HL-60 (cell line): ENCODE measurements at places on chromosomes 1 and 21.

DNA sequence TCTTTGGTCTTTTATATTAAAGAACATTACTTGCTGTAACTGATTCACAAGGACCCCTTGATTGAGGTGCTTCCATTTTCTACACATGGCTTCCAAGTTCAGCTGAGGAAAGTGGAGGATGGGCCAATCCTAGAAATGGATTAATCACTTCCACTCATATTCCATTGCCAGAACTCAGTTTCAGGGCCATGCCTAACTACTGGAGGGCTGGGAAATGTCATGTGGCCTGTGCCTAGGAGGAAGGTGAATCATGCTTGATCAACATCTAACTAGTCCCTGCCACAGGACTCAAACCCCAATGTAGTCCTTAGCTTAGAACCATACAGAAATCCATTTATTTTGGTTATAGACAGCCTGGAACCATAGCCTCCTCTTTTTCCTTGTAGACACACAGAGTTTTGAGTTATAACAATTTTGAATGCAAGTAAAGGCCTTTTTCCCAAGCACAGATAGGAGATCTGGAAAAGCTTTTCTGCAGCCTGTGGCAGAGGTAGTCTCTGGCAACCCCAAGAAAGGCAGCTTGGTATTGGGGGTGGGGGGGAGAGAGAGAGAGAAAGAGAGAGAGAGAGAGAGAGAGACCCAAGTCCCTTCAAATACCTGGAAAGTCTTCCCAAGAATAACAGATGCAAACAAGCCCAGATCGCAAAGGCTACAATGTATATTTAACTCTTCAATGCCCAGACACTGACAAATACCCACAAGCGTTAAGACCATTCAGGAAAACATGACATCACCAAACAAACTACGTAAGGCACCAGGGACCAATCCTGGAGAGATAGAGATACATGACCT lies 12.5 kb downstream of the MAST2 start:
- no peak for DNase-seq

DNA sequence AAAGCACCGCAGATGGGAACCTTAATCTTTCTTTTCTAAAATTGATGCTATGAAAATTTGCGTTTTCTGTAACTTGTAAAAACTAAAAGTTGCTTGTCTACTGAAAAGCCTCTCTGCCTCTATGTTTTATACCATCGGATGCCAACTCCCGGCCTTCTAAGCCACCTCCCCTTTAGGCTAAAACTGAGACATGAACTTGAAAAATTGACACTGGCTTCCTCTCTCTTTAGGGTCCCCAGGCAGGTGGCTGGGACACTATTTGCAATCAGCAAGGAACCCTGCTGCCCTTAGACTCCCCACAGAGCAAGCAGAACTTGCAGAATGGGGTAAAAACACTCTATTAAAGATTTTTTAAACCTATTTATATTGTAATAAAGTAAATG lies 151.1 kb upstream of the CAMK1G start:
- no peak for DNase-seq

DNA sequence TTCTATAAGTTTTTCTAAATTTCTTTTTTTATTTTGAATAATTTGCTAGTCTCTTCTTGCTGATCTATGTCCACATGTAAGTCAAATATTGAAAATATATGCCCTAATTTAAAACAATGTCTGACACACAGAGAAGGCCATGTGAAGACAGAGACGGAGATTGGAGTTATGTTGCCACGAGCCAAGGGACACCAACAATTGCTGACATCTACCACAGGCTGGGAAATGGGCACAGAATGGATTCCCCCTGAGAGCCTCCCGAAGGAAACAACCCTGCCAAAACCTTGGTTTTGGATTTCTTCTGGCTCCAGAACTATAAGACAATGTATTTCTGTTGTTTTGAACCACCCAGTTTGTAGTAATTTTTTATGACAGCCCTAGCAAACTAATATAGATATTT lies 485.0 kb upstream of the ZRANB2 start:
- DNase-seq = no peak

DNA sequence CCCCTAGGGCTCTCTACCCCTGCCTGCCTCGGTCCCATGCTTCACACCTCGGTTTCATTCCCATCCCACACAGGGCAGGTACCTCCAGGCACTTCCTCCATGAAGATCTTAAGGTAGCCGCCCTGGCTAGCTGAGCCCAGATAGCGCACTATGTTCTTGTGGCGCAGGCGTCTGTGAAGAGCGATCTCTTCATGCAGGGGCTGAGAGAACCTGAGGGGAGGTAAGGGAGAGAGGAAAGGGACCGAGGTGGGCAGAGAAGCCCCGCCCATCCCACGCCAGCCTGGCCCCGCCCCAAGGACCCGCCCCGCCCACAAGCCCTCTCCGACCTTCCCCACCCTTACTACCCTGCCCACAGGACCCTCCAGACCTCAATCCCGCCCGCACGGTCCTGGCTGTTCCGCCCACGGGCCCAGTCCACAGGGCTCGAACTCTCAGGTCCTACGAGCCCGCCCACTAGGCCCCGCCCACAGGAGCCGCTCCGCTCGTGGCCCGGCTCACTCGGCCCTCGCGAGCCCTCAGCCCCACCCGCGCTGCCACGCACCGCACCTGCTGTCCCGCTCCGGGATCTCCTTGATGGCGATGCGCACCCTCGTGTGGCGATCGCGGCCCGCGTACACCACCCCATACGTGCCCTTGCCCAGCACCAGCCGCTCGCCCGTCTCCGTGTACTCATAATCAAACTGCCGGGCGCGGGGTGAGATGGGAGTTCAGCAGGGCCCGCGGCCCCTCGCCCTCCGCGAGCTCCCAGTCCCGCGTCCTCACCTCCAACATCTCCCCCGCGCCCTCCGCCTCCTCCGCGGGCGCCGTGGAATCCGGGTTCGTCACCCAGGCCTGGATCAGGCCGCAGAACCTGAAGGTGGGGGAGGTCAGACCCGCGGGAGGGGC lies 6.4 kb downstream of the MAP3K6 start:
- DNase-seq = no peak

GRCh38 chr1:226082959-226083301 lies 20.4 kb downstream of the H3-3A start:
- DNase-seq = peak; percentile 24

DNA sequence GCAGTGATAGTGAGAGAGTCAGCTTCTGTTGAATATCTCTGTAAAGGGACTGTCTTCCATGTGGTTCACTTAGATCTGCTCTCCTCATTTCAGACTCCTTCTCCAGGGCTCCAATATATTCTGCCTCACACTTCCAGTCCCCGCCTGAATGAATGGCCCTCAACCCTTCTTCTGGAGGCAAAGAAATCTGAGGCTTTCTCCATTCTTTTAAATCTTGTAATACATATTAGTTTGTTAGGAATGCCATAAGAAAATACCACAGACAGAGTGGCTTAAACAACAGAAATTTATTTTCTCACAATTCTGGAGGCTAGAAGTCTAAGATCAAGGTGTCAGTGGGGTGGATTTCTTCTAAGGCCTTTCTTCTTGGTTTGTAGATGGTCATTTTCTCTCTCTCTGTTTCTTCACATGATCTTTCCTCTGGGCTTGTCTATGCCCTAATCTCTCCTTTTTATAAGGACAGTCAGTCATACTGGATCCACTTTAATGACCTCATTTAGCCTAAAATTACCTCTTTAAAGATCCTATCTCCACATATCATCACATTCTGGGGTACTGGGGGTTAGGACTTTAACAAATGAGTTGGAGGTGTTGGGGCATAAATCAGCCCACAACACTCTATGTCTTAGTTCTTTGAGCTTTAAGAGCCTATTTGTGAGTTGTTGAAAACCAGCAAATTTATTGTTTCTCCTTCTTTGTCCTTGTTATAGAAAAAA lies 128.5 kb upstream of the KCNK2 start:
- no peak for DNase-seq

GRCh38 chr1:242132121-242132817 lies 133.4 kb upstream of the MAP1LC3C start:
- DNase-seq = no peak

DNA sequence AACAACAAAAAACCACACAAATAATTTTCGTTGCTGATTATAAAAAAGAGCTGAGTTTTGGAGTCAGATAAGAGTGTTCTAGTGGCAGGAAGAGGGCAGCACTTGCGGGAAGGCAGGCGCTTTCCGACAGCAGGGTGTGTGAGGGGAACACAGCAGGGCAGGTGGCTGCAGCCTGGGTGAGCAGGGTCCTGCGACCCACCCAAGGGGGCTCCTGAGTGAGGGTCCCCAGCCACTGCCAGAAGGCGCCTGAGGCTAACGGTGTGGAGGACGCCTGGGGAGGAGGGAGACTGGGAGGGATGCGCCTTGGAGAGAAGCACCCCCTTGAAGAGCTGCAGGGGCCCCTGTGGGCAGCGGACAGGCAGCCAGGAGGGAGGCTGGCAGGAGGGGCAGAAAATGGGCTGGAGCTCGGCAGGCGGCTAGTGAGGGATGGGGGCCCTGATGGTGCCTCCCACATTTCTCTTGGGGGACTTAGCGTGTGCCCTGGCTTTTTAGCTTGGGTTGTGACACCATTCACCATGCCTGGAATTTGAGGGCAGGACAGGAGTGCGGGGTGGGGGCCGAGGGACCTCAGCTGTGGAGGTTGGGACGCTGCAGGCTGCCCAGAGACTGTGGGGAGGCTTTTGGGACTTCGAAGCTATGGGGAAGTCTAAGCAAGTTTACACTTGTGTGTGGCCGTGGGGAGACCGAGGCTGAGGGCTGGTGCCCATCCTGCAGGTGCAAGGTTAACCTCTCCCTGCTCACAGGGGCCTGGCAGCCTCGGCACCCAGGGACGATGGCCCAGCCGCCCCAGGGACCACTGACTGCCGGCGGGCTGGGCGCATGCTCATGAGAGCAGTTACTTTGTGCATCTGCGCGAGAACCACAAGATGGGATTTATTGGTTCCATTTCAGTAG lies 111.4 kb downstream of the SIK1 start:
- no peak for DNase-seq

GRCh38 chr1:112444269-112444668 lies 48.3 kb downstream of the CTTNBP2NL start:
- no peak for DNase-seq

- DNase-seq = no peak
Measured at GRCh38 chr1:94778808-94779207, 41.3 kb upstream of the SLC44A3 start.

DNA sequence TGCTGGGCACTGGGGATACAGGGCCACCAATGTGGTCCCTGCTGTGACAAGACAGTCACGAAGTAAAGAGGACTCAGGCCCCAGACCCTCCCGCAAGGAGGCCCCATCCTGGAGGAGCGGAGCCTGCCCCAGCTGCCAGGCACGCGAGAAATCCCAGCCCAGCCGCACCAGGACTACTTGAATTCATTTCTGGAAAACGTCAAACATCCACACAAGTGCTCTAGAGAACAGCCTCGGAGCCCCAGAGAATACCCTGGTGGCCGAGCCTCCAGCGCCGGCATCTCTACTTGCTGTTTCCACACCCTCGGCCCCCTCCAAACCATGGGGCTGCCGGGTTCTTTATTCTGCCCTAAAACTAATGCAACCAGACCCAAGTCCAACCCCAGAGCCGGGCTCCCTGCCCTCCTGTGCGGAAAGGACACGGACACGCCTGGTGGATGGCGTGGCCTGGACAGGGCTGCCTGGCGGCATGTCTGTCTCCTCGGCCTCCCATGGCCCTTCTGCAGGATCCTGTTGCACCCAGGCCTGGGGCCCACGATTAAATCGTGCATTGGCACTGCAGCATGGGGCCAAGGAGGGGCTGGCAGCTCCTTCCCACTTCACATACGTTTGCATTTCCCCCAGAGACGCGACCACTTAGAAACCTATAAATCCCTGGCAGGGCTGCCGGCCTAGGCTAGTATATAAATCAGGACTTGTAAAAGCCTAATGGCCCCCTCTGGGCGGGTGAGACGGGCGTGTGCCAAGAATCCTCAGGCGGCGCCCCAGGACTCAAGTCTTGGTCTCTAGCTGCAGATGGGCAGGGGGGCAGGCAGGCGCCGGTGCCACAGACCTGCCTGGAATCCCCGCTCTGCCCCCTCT lies 41.2 kb downstream of the DMRTB1 start:
- DNase-seq = no peak
